CD4-positive, alpha-beta T cell treated with Interleukin-15 for 4 hours (primary cell): ENCODE measurements at places on chromosomes 13 and 19.

DNA sequence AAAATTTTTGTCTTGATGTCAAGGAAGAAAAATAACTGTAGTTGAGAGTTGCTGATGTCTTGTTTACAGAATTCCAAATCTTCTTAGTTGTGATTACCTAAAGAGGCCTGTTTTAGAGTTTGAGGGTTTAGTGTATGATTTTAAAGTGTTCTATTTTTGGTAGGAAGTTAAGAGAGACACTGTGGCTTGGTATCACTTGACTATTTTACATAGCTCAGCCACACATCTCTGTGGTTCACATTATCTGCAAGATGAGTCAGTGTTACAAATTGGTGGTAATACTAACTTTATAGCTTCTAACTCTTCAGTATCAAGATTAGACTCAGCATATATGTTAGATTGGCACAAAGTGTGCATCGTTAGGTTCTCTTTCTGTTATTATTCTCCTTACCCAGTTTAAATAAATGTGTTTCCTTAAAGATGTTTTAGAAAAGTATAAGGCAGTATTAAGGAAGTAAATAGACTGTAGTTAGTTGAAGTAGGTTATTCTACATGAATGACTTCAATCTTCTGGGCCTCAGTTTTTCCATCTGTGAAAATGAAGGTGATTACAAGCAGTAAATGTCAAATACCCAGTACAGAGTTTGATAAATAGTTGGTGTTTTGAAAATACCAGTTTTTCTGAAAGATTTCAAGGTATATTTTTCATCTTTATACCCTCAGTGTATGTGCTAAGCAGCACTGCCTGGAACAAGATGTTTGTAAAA lies 33.4 kb downstream of the COG6 start:
- no peak for DNase-seq

DNA sequence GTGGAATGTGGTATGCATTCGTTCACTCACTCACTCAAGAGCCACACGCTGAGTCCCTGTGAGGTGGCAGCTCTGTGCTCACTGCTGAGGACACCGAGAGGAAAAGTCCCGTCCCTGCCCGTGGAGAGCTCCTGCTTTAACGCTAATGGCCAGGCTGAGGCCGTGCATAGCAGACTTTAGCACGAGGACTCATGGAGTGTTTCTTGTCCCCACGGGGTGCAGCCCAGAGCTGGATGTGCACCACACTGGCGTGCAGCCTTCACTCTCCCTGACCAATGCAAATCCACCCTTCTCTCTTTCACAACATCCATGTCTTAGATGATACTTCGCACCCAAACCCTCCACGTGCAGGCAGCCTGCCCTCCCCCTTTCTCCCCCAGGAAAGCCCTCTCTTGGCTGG lies 159.6 kb upstream of the ZNF536 start:
- DNase-seq = no peak

- no peak for DNase-seq
Measured at GRCh38 chr13:73166204-73166603, 107.4 kb downstream of the KLF5 start.

DNA sequence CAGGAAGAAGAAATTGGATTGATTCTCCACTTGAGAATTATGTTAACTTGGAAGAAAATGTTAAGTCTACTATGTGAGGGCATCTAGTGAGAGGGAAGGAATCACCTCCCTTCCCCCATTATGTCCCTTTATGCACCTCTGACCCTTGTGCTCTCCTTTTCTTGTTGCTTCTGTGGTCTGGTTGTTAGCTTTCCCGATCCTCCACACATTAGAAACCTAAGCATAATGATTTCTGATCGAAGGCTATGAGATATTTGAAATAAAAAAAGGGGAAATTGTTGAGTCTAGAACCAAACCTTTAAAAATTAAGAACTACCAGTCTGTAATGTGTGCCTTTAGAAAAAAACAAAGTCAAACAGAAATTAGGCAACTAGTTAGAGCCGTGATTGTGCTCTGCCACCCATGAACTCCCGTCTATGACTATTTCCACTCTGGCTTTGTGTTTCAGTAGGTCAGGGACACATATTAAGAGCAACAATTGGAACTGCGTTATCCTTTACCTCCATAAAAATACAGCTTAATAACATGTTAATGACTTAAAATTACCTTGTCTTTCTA lies 463 bp upstream of the GPC6 start:
- DNase-seq = no peak

GRCh38 chr19:45271735-45272108 lies 20.7 kb downstream of the MARK4 start:
- no peak for DNase-seq

DNA sequence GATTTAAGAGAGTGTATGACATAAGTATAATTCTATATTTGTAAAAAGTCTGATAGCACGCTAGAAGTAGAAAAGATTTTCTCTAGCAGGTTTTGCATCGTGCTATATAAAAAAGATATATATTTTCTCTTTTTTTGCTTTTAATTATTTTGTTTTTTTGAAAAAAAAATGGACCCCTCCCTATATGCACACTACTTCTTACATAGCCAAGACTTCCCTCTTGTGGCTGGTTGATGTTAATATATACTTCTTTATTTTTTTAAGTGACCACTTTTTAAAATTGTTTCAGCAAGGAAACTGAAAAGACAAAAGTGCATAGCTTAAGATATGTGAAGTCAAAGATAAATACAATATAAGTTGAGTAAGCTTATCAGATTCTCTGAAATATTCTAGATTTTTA lies 1202.8 kb downstream of the DIAPH3 start:
- DNase-seq = no peak

GRCh38 chr13:44549476-44549875 lies 26.7 kb downstream of the TSC22D1 start:
- no peak for DNase-seq

DNA sequence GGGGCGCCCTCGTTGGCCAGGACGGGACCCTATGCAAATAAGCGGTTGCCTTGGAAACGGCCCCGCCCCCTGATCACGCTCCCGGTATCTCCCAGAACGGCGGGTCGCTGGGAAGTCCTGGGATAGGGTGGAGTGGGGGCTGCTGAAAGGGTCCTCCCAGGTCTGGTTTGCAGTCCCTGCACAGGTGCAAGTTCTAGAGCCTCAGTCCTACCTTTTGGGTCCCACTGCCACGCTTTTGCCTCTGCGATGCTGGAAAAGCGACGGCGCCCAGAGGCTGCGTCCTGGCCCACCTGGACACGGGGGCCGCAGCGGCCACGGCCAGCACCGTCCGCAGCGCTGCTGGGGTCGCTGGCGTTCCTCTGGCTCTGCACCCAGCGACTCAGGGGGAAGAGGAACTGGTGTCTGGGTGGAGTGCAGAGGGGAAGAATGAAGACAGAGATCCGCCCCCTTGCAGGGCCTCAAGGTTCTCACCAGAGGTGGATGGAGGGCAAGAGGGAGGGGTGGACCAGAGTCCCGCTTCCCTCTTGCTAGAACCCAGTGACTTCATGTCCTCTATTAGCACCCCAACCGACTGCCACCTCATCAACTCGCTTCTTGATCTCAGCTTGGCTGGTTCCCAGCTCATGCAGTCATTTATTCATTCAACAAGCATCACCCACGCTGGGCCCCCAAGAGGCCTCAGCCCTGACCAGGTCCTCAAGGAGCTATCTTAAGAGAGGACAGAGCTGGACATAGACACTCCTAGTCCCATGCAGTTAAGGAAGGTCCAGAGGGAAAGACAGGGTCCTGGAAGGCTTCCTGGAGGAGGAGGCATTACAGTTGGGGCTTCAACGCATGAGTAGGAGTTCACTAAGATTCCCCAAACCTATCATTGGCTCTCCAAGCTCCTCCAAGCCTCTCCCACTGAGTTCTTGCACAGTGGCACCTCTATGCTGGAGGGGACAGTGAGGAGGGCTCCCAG lies at the start of gene LRRC25:
Gene LRRC25 (minus strand): TSS at position 381 of the 961 bp plus-strand sequence. CDS start 659 bp downstream, outside the sequence.
- DNase-seq = no peak

- peak; percentile 24 for DNase-seq
Measured at GRCh38 chr19:17183858-17184321, 31.3 kb upstream of the USE1 start.

DNA sequence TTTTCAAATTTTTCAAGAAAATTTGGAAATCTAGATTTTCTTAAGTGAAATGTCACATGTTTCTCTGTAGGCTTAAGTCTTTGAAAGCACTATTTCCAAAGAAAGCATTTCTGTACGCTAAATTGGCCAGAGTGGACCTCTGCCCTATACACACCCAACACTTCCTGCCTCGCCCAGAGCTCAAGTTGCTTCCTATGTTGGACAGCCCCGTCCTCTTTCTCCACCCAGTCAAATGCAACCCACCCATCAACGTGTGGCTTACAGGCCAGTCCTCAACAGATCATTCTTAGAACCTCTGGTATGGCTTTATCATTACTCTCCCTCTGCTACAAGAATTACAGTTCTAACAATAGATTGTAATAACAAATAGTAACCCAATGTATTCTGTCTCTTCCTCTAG lies 24.2 kb downstream of the KLF12 start:
- DNase-seq = no peak

- DNase-seq = peak; percentile 24
Measured at GRCh38 chr19:2616741-2617392, 85.6 kb downstream of the GNG7 start.

- no peak for DNase-seq
Measured at GRCh38 chr19:28034936-28035335, 1178.0 kb downstream of the UQCRFS1 start.

DNA sequence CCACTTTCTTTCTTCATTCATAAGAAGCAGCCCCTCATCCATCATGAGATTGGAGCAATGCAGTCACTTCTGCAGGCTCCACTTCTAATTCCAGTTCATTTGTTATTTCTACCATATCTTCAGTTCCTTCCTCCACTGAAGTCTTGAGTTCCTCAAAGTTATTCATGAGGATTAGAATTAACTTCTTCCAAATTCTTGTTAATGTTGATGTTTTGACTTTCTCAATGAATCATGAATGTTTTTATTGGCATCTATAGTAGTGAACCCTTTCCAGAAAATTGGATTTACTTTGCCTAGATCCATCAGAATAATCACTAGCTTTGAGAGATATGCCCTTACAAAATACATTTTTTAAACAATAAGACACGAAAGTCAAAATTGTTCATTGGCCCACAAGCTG lies 2567.7 kb upstream of the PCDH20 start:
- no peak for DNase-seq

DNA sequence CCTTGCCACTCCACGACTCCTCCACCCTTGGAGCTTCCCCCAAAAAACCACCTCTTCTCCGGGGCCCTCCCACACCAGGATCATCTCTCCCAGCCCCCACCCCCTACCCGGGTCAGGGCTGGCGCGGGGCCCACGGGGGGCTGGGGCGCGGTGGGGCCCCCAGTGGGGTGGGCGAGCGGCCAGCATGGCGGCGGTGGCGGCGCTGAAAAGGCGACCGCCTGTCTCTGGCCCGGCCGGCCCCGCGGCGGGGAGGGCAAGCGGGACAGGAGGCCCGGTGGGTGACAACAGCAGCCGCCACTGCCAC lies 850 bp downstream of the DYRK1B start:
- no peak for DNase-seq

DNA sequence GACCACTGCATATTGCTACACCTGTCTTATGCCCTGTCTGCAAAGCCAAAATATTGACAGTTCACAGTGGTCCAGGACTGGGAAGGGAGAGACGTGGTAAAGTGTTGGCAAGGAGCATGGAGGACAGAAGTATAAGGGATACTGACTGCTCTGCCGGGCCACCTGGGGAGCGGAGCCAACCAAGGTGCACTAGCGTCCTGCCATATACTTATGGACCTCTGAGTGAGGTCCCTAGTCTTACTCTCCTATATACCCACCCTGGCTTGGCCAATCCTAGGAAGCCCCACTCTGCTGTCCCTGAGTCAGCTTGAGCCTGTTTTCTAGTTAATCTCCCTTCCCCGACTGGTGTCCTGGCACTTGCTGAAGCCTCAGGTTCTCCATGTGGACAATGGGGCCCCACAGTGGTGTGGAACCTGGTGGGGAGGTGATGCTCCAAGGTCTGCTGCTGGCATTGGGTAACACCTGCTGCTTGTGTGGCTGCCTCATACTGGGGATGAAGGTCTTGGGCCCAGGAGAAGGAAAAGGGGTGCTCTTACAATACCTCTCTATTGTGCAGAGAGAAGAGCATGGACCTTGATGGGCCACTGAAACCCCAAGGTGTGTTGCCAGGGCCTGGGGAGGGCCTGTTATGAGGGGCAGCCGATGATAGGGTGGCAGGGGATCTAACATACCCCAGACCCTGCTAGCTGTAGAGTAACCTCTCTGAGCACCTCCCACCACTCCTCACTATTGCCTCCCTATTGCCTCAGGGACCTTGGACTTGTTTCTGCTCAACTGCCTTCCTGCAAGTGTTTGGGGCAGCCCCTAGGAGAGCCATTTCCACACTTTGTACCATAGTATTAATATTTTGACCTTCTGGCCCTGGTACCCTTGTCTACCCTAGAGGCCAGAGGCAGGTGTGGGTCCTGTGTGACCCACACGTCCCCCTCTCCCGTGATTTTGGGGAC lies 6.7 kb upstream of the TRIM28 start:
- DNase-seq = no peak

DNA sequence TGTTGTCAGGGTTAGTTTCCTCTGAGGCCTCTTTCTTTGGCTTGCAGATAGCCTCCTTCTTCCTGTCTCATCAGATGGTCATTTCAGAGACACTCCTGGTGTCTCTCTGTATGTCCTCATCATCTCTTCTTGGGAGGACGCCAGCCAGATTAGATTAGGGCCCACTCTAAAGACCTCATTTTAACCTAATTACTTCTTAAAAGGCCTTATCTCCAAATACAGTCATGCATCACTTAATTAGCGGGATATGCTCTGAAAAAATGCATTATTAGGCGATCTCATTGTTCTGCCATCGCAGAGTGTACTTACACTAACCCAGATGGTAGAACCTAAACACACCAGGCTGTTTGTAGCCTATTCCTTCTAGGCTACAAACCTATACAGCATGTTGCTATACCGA lies 89.0 kb downstream of the CDK8 start:
- no peak for DNase-seq
